CD14-positive monocyte (primary cell): ENCODE measurements at places on chromosomes 4 and X. TPM values are rescaled to one million over a fixed set of nuclear protein-coding genes. Genes with fewer than 3 reads are reported as not detected.

DNA sequence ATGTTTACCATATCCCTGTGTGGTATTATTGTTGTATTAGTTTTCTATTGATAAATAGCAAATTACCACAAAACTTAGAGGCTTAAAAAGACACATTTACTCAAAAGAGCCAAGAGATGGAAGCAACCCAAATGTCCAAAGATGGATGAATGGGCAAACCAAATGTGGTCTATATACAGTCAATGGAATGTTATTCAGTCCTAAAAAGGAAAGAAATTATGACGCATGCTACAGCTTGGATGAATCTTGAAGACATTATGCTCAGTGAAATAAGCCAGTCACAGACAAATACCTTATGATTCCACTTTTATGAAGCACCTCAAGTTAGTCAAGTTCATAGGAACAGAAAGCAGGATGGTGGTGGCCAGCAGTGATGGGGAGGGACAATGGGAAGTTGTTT, 144.7 kb downstream of the QDPR start:
- DNase-seq: no peak

GRCh38 chr4:168864821-168865541, 145.1 kb downstream of the CBR4 start:
- DNase-seq: no peak

DNA sequence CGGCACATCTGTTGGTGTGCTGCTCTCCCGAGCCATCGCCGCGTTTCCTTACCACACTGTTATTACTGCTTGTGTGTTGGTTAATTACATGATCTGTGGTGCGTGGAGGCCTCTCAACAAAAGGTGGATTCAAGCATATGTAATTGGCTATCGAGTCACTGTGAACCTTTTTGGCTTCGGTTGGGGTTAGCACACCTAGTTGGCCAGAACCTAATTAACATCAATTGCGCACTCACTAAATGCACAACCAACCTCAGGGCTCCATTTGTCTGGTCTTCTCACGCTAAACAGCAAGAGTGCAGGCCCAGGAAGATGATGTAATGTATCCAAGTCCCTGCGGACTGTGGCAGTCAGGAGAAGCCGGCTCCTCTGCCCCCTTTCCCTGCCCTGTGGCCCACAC, 17.4 kb downstream of the ENPP6 start:
- no peak for DNase-seq

The FMR1NB gene
- polyA plus RNA-seq: not detected

- no peak for DNase-seq
These were observed 7.5 kb upstream of the GABRA2 start for GRCh38 chr4:46397394-46397793.

The FGF2 gene
- polyA plus RNA-seq: not detected

- no peak for DNase-seq
These were observed 77.9 kb downstream of the CEP135 start for GRCh38 chr4:56026596-56026995.

The TKTL1 gene
- 0.20 TPM for polyA plus RNA-seq

GRCh38 chr4:64068096-64068495, 341.2 kb downstream of the TECRL start:
- no peak for DNase-seq

DNA sequence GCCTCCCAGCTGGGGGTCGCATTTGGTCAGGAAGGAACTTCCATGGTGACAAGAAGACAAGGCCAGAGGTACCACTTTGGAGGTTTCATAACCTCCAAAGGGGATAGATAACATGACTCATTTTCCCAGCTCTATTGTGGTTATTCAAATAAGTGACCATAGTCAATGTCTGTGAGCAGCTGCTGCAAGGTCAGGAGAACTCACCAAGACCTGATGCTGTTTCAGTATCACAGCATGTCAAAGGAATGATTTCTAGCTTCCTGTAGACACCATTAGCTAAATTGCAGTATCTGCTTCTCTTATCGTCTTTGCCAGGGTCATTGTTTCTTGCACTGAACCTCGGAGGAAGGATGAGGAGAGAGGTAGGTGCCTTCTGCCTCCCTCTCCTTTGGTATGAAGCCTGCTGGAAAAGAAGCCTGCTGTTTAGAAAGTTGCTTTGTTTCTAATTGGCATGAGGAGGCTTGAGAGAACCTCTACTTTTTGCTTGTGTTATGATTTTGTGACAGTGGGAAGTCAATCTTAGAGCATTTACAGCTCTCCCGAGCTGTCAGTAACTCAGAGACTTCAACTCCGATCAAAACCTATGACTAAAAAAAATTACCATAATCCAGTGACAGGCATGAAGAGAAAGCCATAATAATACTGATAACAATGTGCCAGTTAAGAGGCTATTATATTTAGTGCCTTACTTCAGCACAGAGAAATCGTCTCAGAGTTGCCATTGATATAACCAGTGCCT, 38.0 kb upstream of the GATB start:
- no peak for DNase-seq

The TMEM185A gene
- polyA plus RNA-seq: 12.8 TPM

The SSX3 gene
- polyA plus RNA-seq: not detected

GRCh38 chr4:140258476-140258875, 104.5 kb upstream of the MAML3 start:
- no peak for DNase-seq

GRCh38 chr4:152510349-152511147, 25.3 kb downstream of the FBXW7 start:
- DNase-seq: no peak

DNA sequence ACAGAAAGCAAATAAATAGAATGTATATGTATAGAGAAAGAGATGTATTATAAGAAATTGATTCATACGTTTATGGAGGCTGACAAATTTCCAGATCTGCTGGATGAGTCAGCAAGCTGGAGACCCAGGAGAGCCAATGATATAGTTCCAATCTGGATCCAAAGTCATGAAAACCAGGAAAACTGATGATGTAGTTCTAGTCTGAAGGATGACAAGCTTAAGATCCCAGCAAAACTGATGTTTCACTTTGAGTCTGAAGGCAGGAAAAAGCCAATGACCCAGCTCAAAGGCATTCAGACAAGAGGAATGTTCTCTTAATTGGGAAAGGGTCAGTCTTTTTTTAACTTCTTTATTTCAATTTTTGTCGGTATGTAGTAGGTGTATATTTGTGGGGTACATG, 102.6 kb downstream of the LHFPL1 start:
- no peak for DNase-seq

The NMU gene
- not detected in 2 replicates for polyA plus RNA-seq
